ENCODE measurements at places on chromosomes 3 and 15. TPM values are rescaled to one million over a fixed set of nuclear protein-coding genes. Genes with fewer than 3 reads are reported as not detected.

USP19 gene
- 37.1 TPM for total RNA-seq

CHRFAM7A gene
- total RNA-seq: 0.38 TPM

TTLL13 gene
- total RNA-seq: 0.15 TPM

MANF gene
- 80.9 TPM for total RNA-seq

ZNF621 gene
- 8.1 TPM for total RNA-seq

MYO5C gene
- 6.3 TPM for total RNA-seq

EPHA3 gene
- 1.5 TPM for total RNA-seq

CYP11A1 gene
- 3.0 TPM for total RNA-seq

Measured in left lobe of liver (tissue), 2 donors.